ENCODE measurements at places on chromosomes 2 and 18.

GRCh38 chr18:48563027-48563426 lies 24.2 kb downstream of the CTIF start:
- peak; percentile 65 for DNase-seq

DNA sequence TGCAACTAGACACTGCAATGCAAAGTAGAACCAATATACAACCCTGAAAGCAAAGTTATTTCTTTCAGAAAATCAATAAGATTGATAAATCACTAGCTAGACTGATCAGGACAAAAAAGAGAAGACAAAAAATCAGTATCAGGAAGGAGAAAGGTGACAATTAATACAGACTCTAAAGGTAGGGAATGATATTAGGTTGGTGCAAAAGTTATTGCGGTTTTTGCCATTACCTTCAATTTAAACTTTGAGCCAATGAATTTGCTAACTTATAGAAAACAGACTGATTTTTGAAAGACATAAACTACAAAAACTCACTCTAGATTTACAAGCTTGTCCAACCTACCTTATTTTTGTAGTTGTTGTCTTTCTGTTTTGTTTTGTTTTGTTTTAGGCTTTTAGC lies 30.5 kb upstream of the MRPS9 start:
- no peak for DNase-seq

GRCh38 chr18:61331051-61331450 lies 2.2 kb upstream of the CDH20 start:
- no peak for DNase-seq

DNA sequence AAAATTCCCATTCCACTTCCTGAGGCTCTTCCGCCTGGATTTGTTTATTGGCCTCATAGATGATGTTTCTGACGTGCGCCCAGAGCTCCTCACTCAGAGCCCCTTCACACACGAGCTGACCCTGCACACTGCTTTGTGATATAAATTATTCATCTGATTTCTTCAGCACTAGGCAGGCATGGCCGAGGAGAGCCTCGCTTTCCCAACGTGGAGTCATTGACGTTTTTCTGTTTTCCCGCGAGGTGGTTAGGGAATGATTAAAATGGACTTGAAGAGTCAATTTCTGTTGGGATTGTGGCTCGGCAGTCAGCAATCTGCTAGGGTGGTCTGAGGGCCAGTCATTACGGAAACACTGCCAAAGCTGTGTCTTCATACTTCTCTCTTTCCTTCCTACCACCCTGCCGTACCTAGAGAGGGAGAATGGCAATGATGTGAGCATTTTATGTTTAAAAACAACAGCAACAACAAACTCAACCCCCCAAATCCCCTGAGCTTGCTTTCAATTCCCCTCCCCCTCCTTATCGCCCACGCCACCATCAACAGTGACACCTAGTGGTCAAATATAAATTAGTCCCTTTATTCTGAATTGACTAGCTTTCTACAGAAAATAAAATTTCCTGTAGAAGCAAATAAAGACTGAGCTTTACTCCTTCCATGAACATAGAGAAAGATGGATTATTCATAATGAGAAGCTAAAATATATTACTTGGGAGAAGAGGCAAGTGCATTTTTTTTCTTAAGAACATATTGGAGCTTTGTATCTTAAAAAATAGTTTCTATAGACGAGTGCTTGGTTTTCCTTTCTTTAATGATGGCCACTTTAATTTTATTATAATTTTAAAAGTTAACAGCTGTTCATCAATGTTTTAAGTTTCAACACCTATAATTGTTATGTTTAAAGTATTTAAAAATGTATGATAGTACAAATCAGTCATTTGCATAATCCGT lies 285.1 kb downstream of the MTX2 start:
- peak; percentile 66 for DNase-seq

DNA sequence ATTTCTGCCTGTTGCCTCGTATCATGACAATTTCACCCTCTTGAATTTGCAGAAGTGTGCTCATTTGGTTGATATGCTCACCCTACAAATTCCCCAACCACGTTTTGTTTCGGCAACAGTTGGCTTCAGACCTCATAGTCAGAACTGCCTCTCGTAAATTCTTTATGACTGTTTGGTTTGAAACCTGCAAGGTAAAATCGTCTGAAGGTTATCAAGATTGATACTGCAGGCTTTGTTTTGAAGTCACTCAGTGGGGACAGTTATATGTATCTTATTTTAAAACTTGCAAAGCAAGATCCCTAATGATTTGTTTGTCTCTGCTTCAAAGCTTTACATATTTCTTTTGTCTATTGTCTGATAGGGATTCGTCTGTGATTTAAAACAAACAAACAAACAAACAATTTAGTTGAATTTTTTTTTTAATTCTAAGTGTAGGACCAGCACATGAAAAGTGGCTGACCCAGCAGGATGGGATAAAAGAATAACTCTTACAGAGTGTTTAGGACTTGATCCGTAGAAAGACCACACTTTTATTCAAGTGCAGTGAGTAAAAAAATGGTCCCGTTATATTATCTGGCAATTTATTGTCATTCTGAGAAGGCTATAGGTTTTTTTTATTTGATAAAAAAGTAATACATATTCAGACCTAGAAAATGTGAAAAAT lies 45.7 kb upstream of the MYCN start:
- DNase-seq: no peak

GRCh38 chr18:59921384-59921891 lies 21.6 kb downstream of the PMAIP1 start:
- no peak for DNase-seq

DNA sequence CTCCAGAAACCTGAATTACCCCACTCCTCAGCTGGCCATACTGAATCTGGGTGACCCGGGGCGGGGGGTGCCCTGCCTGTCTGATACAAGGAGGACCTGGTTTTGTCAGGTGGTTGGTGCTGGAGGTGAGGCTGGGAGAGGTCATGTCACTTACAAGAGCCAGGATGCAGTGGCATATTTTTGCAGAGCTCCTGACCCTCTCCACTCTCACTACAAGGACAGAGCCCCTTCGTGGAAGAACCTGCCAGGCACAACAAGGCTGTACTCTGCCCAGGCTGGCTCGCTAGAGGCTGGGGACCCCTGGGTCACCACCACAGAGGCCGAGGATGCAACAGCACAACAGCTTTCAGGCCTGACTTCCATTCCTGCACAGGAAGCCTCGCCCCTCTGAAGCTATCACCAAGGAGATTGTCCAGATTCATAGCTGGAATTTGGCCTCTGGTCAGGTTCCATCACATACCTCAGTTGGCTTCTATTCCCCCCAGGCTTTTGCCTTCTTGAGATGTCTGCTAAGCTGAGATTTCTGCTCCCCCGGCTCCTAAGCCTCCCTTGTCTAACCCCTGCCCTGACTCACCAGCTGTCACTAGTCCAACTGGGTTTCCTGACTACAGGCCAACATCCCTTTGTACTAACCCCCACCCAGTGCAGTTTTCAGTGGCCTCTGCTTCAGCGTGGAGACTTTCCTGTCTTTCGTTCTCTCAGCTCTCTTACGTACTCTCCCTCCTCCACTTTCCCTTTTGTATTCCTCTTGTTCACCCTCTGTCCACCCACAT lies 132.5 kb upstream of the EPAS1 start:
- DNase-seq: peak; percentile 91

GRCh38 chr18:33578518-33579348 lies 714 bp downstream of the ASXL3 start:
- no peak for DNase-seq

GRCh38 chr2:15725101-15725781 lies 133.6 kb downstream of the DDX1 start:
- no peak for DNase-seq

DNA sequence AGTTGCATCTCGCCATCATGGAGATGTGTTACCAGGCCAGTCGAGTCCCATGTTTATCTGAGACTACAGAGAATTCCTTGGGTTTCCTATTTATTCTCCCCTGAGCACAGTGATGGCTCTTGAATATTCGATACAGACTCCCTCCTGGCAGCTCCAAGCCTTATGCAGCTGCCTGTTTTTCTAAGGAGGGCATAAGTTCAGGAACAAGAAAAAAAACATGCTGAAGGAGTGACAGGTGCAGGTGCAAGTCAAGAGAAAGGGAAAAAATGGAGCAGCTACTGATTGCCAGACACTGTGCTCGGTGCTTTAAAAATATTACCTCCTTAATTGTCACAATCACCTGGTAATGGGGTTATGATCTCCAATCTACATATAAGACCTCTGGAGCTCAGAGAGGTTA lies 177.2 kb upstream of the DPP10 start:
- DNase-seq: no peak

DNA sequence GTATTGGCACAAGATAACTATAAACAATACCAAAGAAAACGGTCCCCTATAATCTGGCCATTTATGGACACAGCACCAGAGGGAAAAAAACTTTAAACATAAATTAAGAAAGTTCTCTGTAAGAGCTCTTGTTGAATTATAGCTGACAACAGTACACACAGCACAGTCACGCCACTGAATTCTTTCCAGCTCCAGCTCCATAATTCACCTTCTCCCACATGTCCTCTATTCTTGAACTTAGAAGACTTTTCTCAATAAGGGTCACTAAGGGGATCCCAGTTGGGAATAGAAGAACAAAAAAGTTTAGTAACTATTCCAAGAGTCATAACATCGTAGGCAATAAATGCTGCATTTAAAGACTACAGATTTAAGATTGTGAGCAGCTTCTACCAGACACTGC lies 124.6 kb upstream of the CYP1B1 start:
- DNase-seq: no peak

- DNase-seq: no peak
Measured at GRCh38 chr2:172120118-172120517, 17.4 kb upstream of the DLX2 start.

- DNase-seq: no peak
Measured at GRCh38 chr2:61988462-61989366, 83.2 kb downstream of the COMMD1 start.

DNA sequence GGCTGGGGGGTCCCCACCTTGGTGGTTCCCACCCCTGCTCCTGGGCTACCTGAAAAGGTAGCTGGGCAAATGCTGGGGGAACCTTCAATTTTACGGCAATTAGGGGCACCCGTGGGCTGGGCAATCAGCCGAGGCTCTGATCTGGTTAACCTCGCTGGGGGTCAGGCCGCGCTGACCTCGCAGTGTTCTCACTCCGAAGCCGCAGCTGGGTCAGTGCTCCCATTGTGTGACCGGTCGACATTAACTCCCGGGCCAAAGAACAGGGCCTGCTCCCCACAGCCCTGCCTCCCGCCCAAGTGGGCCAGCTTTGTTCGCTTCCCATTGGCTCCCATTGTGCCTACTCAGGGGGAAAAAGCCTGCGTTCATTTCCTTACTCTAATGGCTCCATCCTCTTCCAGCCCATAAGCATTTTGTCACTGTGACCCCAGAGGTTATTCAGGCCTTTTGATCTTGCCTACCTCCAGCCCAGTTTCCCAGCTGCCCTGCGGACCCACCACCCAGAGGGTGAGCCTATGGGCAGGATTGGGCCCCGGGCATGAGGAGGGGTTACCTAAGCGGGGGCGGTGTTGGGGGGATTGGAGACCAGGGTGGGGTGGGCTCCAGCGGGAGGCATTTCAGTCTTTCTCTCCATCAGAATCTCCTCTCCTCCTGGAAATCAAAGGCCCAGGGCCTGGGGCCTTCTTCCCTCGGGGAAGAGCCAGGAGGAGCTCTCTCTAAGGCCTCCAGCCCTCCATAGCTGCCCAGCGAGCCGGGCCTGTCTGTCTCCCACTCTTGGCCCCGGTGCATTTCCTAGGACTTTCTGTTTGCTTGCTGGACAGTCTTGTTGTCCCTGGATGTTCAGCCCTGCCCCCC lies 90.1 kb downstream of the MYCN start:
- no peak for DNase-seq

GRCh38 chr2:19643117-19643518 lies 258.7 kb downstream of the TTC32 start:
- no peak for DNase-seq

DNA sequence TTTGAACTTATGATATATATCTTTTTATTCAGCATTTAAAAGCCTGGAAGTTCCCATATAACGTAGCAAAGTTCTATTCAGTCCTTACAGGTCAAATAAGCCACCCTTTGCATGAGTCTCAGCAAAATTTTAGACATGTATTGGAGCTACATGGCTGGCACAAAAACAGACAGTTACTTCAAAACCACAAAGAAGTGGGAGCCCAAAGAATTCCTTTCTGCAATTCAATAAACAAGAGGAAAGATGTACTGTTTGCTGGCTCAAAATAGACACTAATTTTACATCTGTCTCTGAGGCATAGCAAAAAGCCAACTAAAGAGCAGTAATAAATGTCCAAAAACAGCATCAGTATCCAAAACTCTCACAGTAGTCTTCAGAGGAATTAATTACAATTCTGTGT lies 87.0 kb downstream of the ZEB2 start:
- no peak for DNase-seq

Measured in HTR-8/SVneo (cell line).